ENCODE measurements at places on chromosomes 3 and 15. TPM values are rescaled to one million over a fixed set of nuclear protein-coding genes. Genes with fewer than 3 reads are reported as not detected.

DNA sequence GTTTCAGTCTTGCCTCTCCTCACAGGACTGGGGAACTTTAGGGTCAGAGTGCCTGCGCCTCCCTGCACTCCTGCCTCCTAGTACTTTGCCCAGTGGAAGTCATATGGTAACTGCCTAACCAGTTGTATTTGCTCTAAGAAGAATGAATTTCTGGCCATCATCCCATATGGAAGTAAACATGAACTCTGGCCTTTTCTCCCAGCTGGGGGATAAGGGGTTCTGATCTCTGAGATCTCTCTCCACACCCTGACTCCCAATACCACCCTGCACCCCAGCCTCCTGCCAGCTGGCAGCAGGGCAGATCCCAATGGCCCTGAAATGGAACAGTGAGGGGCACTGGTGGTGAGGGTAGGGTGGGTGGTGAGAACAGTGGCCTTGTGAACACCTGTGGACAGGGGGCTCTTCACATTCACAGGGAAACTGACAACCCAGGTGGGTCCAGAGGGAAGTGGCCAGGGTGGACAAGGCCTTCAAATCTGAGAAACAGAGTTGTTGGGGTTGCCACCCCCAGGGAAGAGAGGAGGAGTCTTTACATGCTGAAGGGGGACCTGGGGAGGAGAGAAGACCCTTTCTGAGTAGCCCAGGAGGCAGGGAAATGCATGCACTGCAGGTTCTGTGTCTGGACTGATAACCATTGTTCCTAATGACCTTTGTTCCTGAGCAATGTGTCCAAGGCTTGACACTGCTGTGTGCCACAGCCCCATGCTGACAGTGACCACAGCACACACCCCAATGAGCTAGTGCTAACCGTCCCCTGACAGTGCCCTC is 36.9 kb downstream of the RHCG start:
- H3K4me1 ChIP-seq = no peaks in the 10 kb centered on the region
- H3K27ac ChIP-seq = no peak overlapping the region
- no peak for DNase-seq
- H3K4me3 ChIP-seq = no peak overlapping the region

- H3K36me3 ChIP-seq = no peaks in the 10 kb centered on the region
- no peaks in the 10 kb centered on the region for H3K4me1 ChIP-seq
- no peak overlapping the region for H3K27ac ChIP-seq
- DNase-seq = no peak
- H3K27me3 ChIP-seq = no peaks in the 10 kb centered on the region
- H3K4me3 ChIP-seq = no peak overlapping the region
Observed at GRCh38 chr3:187274315-187274976, 17.1 kb downstream of the MASP1 start.

GRCh38 chr3:126355777-126356372 is 1.3 kb downstream of the KLF15 start:
- DNase-seq = peak; percentile 58
- no peaks in the 10 kb centered on the region for H3K36me3 ChIP-seq
- peaks cover 17% of the 10 kb centered on the region for H3K27me3 ChIP-seq
- peak overlapping the region; percentile 43 for H3K4me3 ChIP-seq
- H3K27ac ChIP-seq = no peak overlapping the region
- peaks cover 25% of the 10 kb centered on the region for H3K4me1 ChIP-seq

DNA sequence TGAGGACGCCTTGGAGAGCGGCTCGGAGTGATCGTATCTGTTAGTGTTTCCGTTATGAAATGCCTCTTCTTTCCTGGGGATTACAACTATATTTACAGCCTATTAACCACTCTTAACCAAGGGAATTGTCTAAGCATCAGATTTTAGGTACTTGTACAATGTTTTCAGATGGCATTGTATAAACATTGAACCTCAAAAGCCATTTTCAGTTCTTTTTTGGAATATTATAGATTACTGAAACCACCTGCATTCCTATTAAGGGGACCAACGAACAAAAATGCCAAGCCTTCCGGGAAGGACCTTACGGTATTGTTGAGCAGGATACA is 1.1 kb downstream of the NEO1 start:
- DNase-seq = no peak
- peaks cover 9% of the 10 kb centered on the region for H3K36me3 ChIP-seq
- no peak overlapping the region for H3K27ac ChIP-seq
- peaks cover 6% of the 10 kb centered on the region for H3K27me3 ChIP-seq
- H3K4me3 ChIP-seq = peak overlapping the region; percentile 94
- peaks cover 23% of the 10 kb centered on the region for H3K4me1 ChIP-seq

GRCh38 chr15:92899948-92900730 is at the start of gene CHD2:
Gene CHD2, plus strand, starts transcription at chr15:92900324. Its CDS starts 914 bp downstream, at chr15:92901238.
- H3K27me3 ChIP-seq = no peaks in the 10 kb centered on the region
- peaks cover 18% of the 10 kb centered on the region for H3K4me1 ChIP-seq
- H3K27ac ChIP-seq = peak within 1 kb of the TSS; percentile 99
- DNase-seq = peak; percentile 93

DNA sequence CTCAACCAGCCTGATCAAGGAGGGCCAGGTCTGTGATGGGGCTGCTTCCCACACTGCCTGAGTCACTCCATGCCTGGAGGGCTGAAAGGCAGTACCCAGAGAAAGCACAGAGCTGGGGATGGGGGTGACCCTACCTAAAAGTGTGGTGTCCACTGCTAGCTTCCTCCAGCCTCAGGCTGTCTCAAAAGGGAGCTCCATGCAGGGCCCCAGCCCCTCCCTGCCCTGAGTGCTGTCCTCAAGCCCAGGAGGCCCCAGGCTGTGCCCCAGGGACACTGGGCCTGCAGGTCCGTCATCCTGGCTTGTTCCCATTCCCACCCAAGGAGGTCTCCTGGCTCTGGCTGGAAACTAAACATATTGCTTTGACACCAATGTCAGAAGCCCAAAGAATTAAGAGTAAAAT is 56.8 kb downstream of the ZNF445 start:
- H3K36me3 ChIP-seq = no peaks in the 10 kb centered on the region
- H3K4me1 ChIP-seq = no peaks in the 10 kb centered on the region
- no peak overlapping the region for H3K27ac ChIP-seq
- no peak overlapping the region for H3K4me3 ChIP-seq

GRCh38 chr15:92519709-92520108 is 126.0 kb downstream of the ST8SIA2 start:
- no peak overlapping the region for H3K27ac ChIP-seq
- H3K4me3 ChIP-seq = no peak overlapping the region
- H3K4me1 ChIP-seq = no peaks in the 10 kb centered on the region
- DNase-seq = no peak
- H3K36me3 ChIP-seq = no peaks in the 10 kb centered on the region

- H3K4me1 ChIP-seq = no peaks in the 10 kb centered on the region
- H3K4me3 ChIP-seq = no peak overlapping the region
- no peak for DNase-seq
Observed at GRCh38 chr3:31743331-31744089, 210.8 kb downstream of the STT3B start.

The TIGIT gene
- not detected for total RNA-seq

The PCOLCE2 gene
- not detected for total RNA-seq

The FAM107A gene
- not detected for total RNA-seq

The TRPM7 gene
- 30.8 TPM for total RNA-seq

The FSD2 gene
- not detected for total RNA-seq

The GABRA5 gene
- not detected for total RNA-seq
